OCI-LY7 (cell line): ENCODE measurements at places on chromosomes 1 and 21. TPM values are rescaled to one million over a fixed set of nuclear protein-coding genes. Genes with fewer than 3 reads are reported as not detected.

DNA sequence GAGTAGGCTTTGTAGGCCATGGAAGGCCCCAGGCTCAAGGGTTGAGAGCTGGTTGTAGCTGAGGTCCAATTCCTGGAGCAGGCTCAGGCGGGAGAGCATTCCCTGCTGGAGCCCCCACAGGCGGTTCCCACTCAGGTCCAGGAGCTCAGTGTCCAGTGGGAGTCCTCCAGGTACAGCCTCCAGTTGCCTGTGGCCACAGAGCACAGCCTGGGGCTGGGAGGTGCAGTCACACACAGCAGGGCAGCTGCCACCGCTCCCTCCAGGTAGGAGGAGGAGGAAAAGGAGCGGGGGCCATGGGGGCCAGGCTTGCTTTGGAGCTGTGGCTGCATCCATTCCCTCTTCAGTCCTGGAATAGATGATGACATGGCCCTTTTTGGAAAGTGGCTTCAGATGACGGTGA lies 2.8 kb downstream of the LINGO4 start:
- no peak for DNase-seq

DNA sequence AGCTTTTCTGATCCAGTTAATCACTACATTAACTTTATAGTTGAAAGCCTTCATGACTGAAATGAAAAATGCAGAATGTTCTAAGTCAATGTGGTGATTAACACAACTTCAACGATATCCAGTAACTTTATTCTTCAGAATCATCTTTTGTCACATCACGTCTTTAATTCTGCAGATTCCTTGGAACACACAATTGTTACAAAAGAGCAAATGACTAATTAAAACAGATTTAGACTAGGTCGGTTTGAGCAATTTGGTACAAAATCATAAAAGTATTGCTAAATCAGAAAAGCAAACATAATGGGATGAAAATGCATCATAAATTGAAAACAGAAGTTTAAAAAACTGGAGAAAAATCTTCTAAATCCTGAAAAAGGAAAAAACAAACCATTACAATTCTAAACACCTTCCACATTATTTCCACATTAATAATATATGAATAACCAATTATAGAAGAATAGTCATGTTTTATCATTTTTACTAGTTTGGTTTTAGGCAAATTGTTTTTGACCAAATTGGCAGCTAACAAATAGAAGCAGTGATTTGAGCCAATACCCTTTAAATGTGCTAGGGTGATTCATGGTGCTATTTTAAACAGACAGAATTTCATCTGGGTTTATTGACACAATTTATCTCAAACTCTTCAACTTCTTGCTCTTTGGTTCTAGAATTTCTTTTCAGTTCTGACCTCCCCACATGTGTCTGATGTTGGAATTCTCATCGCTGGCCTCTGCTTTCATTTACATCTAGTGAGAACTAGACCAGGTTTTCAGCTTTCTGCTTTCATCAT lies 468.1 kb upstream of the PTBP2 start:
- DNase-seq = no peak

- no peak for DNase-seq
Measured at GRCh38 chr1:51504806-51505525, 14.1 kb downstream of the EPS15 start.

Gene AADACL4
- total RNA-seq = not detected in 2 replicates

GRCh38 chr21:20737227-20737913 lies 260.8 kb upstream of the NCAM2 start:
- DNase-seq = no peak

Gene OR6K6
- not detected in 2 replicates for total RNA-seq

DNA sequence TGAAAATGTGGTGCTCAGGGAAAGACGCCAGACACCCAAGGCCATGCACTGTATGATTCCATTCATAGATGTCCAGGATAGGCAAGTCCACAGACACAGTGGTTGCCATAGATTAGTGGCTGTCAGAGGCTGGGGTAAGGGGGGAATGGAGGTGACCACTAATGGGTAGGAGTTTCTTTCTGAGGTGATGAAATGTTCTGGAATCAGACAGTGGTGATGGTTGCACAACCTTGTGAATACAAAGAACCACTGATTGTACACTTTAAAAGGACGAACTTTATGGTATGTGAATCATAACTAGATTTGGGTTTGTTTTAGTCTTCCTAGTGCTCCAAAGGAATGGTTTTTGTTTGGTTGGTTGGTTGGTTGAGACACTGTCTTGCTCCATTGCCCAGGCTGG lies 51.7 kb downstream of the PRAMEF20 start:
- DNase-seq = no peak

Gene FCRLA
- total RNA-seq = 409 and 447 TPM in 2 replicates

DNA sequence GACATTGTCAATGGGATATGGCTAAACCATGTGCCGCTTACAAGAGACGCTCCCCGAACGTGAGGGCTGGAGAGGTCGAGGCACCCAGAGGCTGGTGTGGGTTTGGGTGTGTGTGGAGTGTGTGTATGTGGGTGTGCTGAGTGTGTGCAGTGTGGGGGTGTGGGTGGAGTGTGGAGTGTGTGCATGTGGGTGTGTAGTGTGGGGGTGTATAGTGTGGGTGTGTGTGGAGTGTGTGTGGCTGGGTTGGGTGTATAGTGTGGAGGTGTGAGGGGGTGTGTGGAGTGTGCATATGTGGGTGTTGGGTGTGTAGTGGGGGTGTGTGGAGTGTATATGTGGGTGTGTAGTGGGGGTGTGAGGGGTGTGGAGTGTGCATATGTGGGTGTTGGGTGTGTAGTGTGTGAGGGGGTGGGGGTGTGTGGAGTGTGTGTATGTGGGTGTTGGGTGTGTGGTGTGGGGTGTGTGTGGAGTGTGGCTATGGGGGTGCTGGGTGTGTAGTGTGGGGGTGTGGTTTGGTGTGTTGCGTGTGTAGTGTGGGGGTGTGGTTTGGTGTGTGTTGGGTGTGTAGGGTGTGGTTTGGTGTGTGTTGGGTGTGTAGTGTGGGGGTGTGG lies 42.2 kb downstream of the SLC19A1 start:
- no peak for DNase-seq

Gene DNAJC11
- total RNA-seq = 64.1 and 65.6 TPM in 2 replicates

- no peak for DNase-seq
Measured at GRCh38 chr1:93007941-93008577, 46.8 kb upstream of the DIPK1A start.

GRCh38 chr1:181122222-181122621 lies 33.7 kb downstream of the IER5 start:
- DNase-seq = no peak

Gene CFAP141
- total RNA-seq = not detected in 2 replicates

Gene CDC42BPA
- not detected in 2 replicates for total RNA-seq

- no peak for DNase-seq
Measured at GRCh38 chr1:30044656-30045144, 678.7 kb downstream of the MATN1 start.

DNA sequence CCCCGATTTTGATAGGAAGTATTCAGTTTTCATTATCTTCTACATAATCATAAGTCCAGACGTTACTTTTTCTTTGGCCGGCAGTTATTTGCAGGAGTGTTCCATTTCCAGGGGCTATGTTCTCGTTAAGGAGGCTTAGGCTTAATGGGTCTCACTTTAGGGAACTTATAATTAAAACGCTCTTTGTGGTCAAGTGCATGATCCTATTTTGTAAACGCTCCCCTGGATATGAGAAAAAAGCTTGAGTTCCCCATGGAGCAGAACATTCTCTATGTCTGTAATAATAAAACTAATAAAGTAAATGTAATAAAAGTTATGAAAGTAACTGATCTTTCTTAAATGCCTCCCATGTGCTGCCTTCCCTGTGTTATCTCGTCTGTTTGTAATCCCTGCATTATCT lies 48.7 kb upstream of the GPR153 start:
- DNase-seq = no peak
